Sigmoid colon (tissue), 7 donors: ENCODE measurements at places on chromosomes 7 and 10. TPM values are rescaled to one million over a fixed set of nuclear protein-coding genes. Genes with fewer than 3 reads are reported as not detected.

Gene TMEM213
- not detected for total RNA-seq

Gene VSTM2A
- total RNA-seq, result 3.6 TPM

Gene ANKRD2
- total RNA-seq, result 0.49 TPM

Gene HGF
- 4.6 TPM for total RNA-seq

Gene ZNF273
- 9.2 TPM for total RNA-seq

Gene CUBN
- total RNA-seq, result 1.1 TPM

Gene SDK1
- total RNA-seq, result 11.8 TPM

DNA sequence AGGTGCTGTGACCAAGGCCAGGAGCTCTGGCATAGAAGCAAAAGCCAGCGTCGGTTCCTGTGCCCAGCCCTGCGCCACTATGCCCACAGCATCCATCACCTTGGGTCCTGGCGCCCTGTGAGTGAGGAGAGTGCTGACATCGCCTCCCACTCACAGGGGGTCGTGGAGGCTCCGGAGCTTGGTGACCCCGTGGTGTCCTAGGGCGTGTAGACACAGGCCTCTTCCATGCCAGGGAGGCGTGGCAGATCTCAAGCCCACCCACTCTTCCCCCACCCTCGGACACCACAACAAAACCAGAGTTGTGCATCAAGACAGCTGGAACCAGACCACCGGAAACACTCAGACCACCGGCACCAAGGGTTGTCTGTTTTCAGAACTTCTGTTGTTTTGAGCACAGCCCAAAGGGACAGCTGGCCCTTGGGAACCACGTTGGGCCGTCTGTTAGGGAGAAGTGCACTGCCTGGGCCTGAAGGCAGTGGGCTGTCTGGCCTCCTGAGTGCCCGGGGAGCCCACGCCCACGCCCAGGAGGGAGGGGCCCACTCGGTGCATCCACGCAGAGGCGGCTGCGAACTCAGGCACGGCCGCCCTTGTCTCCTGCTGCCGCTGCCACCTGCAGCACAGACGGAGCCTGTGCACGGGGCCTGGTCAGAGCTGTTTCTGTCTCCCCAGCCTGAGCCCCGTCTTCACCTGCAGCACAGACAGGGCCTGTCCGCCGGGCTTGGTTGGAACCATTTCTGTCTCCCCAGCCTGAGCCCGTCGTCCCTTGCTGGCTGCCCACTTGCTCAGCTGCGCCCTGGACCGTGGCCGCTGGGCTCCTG lies 106.3 kb downstream of the INPP5A start:
- peak; percentile 62 for DNase-seq

GRCh38 chr7:28128608-28129007 lies 52.0 kb downstream of the JAZF1 start:
- no peak for DNase-seq

DNA sequence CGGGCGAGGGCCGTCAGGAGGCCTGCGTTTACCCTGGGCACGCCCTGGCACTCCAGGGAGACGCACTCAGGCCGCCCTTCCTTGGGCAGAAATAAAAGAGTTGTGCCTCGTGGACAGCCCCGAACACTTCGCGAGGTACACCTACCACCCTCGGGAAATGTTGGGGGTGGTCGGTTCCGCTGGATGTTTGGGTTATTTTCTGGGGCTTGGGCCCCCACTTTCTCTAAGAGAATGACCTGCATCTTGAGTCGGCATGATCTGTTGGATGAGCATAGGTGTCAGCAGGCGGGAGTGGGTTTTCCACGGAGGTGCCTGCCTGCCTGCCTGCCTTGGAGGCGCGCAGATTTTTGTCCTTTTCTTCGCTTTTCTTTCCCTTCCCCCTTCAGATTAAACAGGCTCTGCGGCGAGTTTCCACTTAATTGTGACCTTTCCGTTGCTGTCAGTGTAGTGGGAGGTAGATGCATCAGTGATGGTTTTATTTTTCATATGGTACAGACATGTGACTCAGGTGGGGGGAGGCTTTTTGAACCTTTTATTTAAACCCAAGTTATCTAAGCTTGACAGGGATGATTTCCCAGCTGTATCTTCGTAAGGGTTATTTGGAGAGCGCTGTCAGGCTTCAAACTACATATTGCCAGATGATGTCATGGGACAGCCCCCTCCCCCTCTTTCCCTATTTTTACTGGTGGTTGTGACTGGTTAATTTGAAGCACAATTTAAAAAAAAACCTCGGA lies 661 bp downstream of the HECTD2 start:
- no peak for DNase-seq

GRCh38 chr7:1395211-1396070 lies 63.8 kb downstream of the MICALL2 start:
- DNase-seq, result no peak

- DNase-seq, result no peak
These were observed 20.9 kb upstream of the DNAJB12 start for GRCh38 chr10:72375585-72375984.

DNA sequence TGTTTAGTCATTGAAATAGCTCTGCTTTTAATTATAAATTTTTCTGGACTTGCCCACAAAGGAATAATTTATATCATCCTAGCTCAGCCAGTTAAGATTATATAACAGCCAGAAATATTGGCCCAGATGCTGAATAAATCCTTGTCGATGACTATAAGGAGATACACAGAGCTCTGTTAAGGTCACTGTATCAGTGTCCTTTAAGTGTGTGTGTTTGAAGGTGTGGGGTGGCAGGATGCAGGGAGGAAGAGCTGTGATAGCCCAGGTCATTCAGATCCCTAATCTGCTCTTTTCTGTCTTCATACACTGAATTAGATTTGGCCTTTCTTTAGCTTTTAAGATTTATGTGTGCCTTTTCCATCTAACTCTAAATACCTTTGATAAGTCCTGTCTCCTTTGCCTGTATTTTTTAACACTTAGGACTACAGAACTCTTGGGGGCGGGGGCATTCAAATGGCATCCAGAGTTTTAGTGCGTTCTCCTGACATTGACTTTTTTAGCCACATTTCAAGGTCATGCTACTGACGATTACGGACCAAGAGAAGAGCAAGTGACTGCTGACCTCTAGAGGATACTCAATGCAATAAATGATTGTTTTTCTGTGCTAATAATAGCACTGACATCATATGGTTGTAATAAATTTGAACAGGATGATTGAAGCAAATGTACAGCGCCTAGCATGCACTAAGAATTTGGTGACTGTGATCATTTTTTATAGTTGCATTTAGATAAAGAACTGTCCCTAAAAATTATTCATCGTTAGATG lies 172.3 kb downstream of the CACNB2 start:
- DNase-seq, result no peak

- no peak for DNase-seq
These were observed 39.0 kb upstream of the KIF5B start for GRCh38 chr10:32095116-32095733.

- no peak for DNase-seq
These were observed 66.6 kb upstream of the SYPL1 start for GRCh38 chr7:106178593-106179134.

GRCh38 chr7:92835851-92836488 lies 403 bp downstream of the CDK6 start:
- peak; percentile 65 for DNase-seq

DNA sequence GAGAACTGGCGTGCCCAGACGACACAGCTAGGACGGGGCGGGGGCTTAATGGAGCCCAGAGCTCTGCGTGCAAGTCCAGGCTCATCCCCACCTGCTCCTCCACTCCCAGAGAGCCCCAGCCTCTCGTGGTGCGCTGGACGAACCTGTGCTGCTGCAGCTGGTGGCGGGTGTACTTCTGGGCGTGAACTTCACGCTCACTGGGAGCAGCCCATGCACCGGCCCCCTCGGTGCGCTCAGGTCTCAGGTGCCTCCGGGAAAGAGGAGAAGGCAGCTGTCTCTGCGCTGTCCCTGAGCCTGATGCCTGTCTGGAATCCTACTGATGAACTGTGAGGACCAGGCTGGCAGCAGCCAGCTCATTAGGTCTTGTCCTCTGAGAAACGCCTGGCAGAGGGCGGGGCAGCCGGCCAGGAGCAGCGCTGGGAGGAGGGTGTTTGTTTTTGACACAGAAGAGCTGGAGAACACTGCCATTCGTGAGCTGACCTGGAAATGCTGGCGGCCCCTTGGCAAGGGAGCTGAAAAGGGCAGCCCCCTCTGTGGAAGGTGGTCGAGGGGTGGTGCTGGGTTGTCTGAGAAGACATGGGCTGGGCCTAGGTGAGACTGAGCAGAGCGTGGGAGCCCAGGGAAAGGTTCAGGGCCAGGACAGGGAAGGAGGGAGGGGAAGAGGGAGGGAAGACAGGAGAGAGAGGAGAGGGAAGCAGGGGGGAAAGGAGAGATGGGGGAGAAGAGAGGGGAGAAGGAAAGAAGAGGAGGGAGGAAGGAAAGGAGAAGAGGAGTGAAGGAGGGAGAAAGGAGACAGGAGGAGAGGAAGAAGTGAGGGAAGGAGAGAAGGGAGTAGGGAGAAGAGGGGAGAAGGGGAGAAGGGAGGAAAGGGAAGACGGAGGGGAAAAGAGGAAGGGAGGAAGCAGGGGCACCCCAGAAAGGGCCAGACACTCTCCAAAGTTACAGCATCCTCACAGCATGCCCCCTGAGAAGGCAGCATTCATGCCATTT lies 53.5 kb upstream of the TNS3 start:
- peak; percentile 80 for DNase-seq

- no peak for DNase-seq
These were observed 327.4 kb downstream of the SORCS1 start for GRCh38 chr10:106836933-106837663.

DNA sequence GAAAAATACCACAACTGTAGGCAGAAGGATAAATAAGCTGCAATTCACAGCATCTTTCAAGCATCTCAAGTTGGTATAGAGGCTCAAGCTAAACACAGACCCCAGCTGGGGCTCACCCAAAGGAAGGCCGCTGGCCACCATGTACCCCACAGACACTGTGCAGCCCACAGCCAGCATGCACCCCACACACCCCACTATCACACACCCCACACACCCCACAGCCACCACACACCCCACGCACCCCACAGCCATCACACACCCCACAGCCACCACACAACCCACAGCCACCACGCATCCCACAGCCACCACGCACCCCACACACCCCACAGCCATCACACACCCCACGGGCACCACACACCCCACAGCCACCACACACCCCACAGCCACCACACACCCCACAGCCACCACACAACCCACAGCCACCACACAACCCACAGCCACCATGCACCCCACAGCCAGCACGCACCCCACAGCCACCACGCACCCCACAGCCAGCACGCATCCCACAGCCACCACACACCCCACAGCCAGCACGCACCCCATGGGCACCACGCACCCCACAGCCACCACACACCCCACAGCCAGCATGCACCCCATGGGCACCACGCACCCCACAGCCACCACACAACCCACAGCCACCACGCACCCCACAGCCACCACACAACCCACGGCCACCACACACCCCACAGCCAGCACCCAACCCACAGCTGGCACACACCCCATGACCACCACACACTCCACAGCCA lies 214.7 kb downstream of the DNAJB6 start:
- no peak for DNase-seq

DNA sequence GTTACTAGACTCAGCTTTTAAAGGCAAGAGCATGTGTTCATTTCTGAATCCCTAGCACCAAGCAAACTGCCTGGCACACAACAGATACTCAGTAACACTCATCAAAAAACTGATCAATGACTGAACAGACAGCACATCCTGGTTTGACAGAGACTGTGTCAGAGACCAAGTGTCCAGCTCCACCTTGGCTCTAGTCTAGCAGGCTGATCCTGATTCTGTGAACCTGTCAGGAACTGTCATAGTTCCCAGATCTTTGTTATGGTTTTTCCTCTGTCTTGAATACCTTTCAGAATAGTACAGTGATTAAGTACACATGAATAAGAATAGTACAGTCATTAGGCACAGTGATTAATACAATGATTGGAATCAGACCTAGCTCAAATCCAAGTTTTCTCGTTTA lies 53.0 kb downstream of the TPK1 start:
- DNase-seq, result no peak

DNA sequence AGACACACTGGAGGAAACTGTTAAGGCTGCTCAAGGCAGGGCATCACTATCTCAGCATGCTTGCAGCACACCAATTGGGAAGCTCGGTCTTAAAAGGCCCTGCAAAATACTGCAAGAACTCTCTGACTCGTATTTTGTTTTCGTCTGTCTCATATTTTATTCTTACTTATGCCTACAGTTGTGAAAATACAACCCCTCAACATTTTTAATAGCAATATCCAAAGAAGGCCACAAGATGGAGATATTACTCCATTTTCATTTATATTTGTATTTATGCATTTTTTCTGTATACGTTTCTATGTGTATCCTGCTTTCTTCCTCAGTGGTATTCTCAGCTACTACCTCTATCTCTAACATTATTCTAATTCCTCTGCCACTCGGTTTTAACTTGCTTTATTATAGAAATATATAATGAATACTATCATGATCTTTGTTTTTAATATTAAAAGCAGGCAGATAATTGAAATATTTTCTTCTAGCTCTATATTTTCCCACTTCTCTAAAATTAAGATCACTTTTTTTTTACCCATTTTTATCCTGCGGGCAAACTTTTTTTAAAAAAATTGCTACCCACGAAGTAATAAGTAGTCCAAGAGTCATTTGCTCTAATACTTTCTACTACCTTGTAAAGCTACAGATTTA lies 10.0 kb downstream of the DNAJC1 start:
- DNase-seq, result no peak

- no peak for DNase-seq
These were observed 18.4 kb downstream of the CLDN12 start for GRCh38 chr7:90421651-90422050.

GRCh38 chr10:52740913-52741675 lies 31.5 kb downstream of the MBL2 start:
- no peak for DNase-seq

DNA sequence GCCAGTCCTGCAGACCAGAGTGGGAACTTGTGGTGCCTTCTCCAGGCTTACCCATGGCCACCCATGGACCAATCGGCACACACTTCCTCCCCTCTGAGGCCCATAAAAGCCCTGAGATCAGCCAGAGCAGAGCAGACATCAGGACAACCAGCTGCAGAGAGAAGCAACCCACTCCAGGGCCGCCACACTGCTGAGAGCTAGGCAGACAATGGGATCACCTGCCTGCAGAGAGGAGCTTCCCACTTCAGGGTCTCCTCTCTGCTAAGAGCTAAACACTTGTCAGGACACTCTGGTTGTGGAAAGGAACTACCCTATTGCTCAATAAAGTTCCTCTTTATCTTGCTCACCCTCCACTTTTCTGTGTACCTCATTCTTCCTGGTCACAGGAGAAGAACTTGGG lies 34.0 kb downstream of the C7orf25 start:
- DNase-seq, result no peak

- DNase-seq, result no peak
These were observed 176.0 kb downstream of the KIAA1217 start for GRCh38 chr10:24384954-24385353.
